ENCODE measurements at places on chromosomes 2 and 18.

DNA sequence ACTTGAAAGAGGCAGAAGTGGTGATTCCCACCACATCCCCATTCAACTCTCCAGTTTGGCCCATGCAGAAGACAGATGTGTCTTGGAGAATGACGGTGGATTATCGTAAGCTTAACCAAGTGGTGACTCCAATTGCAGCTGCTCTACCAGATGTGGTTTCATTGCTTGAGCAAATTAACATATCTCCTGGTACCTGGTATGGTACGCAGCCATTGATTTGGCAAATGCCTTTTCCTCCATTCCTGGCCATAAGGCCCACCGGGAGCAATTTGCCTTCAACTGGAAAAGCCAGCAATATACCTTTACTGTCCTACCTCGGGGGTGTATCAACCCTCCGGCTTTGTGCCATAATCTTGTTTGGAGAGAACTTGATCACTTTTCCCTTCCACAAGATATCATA is 411.5 kb upstream of the SMIM21 start:
- no peak for DNase-seq

DNA sequence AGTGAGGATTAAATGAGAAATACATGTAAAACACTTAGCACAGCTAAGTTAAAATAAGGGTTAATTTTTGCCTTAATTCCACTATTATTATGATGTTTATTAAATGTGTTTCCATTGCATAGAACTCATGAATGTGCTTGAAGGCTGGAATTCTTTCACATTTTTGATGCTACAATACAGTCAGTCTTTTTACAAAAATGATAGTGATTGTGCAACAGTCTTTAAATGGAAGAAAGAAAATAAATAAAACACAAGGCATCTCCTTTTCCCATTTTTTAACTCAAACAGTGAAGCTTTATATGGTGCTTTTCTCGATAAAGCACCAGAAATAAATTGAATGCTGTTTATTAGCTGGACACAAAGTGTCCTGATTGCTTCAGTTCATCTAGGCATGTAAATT is 123.9 kb downstream of the MAP2 start:
- DNase-seq, result no peak

- no peak for DNase-seq
Observed at GRCh38 chr2:59276917-59277316, 1035.8 kb upstream of the FANCL start.

DNA sequence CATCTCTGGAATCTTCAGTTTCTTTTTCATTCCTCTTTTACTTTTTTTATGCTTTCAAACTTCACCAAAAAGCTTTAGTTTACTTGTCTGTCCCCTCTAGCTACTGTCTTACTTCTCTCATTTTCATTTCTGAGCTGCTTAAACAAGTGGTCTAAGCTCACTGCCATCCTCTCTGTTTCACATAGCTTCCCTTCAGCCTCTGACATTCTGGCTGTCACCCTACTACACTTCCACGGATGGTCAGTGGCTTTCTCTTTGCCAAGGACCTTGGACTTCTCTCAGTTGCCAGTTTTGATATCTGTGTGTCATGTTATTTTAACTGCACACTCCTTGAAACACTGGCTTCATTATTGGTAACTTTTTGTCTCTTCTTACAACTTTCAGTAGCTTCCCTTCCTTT is 176.1 kb downstream of the IKZF2 start:
- DNase-seq, result no peak

GRCh38 chr2:25312958-25313710 is 28.6 kb downstream of the DNMT3A start:
- no peak for DNase-seq

DNA sequence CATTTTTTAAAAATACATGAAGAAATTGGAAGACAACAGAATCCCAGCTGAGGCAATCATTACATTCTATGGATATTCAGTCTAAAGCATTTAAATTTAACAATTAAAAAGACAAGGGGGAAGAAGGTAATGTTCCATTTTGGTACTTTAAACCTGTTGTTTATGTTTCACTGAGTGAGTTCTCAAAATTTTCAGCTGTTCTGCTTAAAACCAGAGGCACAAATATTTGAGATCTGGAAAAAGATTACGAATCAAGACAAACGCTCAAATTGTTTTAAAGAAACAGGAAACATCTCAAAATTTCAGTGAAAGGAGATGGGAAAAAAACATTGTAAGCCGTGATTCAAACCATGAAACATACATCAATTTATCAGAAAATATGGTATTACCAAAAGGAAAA is 656.2 kb upstream of the CHAC2 start:
- DNase-seq, result no peak

DNA sequence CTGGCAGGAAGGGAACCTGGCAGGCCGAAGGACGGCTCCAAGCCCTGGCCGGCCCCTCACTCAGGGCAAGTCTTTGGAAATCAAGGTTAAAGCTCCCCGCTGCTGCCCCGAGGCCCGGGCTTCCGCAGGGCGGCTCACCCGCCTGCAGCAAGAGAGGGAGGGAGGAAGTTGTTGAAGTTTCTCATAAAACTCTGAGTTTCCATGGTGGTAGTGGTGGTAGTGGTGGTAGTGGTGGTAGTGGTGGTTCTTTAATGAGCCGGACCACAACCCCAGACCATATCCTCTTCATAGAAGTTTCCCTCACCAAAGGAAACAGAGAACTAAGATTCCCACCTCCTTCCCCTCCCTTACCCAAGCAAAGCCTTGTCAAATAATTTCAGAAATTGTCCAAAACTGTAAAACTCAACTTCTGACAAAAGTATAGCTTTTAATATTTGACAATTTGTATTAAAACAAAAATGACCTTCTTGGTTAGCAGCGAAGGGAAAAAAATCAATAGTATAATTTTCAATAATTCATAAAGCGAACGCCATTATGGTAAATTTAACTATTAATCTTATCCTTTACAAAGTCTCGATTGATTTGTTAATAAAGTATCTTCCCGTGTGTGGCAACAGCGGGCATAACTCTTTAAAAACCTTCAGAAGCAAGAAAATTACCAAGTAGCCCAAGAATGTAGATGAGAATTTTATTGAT is 1.5 kb upstream of the HOXD10 start:
- no peak for DNase-seq
